ENCODE measurements at places on chromosomes 3 and 15. TPM values are rescaled to one million over a fixed set of nuclear protein-coding genes. Genes with fewer than 3 reads are reported as not detected.

CCDC54 gene
- not detected for total RNA-seq

THRB gene
- total RNA-seq: 9.7 TPM

CFAP161 gene
- 0.55 TPM for total RNA-seq

CCR1 gene
- total RNA-seq: not detected

SLC28A1 gene
- total RNA-seq: 1.1 TPM

STRIT1 gene
- total RNA-seq: not detected

WDR49 gene
- total RNA-seq: not detected

LYZL4 gene
- not detected for total RNA-seq

PLAAT1 gene
- not detected for total RNA-seq
